Germinal center (tissue), 1 donor: ENCODE measurements at places on chromosomes 6 and 20.
A peak's percentile ranks its signal among the peaks of the same experiment; 100 is the strongest.

DNA sequence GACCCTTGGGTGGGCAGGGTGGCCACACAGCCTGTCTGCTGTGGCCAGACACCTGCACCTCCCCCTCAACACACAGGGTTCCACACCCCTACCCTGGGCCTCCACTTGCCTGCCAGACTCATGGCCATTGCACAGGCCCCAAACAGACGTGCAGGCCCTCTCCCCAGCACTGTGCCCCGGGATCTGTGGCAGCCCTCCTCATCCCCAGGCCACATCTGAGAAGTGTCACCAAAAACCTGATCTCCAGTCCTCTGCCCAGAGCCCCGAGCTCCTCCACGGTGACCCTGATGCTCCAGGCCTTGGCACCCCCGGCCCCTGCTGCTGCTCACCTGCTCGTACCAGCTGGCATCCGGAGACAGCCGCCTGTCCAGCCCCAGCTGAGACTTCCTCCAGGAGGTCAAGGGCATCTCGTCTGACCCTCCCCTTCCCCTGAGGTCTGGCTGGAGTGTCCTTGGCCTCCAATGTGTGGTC is 160.1 kb downstream of the DLL1 start:
- no peak for DNase-seq

GRCh38 chr20:57938158-57939108 is 228.6 kb upstream of the PMEPA1 start:
- DNase-seq = no peak

GRCh38 chr20:32116079-32116521 is 6.6 kb downstream of the TM9SF4 start:
- no peak for DNase-seq

DNA sequence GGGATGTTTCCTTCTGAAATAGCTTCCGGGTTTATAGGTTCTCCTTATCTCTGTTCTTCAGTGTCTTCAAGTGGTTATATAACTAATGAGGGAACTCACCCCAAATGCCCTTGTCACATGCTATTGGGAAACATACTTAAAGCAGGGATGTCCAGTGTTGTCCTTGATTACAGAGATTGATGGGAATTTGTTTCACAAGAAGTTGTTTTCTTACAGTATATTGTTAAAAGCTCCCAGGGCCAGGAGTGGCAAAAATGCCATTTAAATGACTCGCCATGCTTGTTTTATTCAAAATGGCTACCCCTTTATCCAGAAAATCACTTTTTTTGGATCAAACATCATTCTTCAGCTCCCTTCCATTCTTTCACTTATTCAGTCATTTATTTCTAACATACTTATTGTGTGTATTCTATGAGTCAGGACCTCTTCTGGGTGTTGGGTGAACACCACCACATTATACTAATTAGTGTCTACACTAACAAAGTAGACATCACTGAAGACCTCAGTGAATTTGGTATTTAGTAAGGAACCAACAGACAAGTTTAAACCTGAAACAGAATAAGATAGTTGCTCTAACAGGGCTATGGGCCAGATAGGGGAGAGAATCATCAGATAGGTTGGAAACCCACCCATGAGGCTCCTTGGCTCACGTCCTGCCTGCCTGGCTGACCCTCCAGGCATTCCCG is 791.1 kb downstream of the MAFB start:
- DNase-seq = no peak

GRCh38 chr20:8399947-8400346 is 267.9 kb downstream of the PLCB1 start:
- DNase-seq = peak; percentile 44

DNA sequence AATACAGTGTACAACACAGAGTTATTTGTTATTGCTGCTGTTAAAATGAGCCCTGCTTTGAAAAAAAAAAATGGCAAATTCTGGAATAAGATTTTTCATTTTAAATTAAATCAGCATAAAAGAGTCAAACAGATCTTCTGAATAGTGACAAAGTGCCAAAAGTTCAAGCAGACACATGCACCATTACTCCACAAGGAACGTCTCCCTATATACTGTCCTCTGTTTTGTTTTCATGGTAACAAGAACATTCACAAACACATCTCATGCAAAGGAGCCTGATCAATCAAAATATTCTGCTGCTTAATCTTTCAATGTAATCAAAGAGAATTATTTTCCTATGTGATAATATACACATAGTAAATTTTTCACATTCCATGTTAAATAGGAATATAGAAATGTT is 2.7 kb downstream of the HIVEP2 start:
- no peak for DNase-seq

DNA sequence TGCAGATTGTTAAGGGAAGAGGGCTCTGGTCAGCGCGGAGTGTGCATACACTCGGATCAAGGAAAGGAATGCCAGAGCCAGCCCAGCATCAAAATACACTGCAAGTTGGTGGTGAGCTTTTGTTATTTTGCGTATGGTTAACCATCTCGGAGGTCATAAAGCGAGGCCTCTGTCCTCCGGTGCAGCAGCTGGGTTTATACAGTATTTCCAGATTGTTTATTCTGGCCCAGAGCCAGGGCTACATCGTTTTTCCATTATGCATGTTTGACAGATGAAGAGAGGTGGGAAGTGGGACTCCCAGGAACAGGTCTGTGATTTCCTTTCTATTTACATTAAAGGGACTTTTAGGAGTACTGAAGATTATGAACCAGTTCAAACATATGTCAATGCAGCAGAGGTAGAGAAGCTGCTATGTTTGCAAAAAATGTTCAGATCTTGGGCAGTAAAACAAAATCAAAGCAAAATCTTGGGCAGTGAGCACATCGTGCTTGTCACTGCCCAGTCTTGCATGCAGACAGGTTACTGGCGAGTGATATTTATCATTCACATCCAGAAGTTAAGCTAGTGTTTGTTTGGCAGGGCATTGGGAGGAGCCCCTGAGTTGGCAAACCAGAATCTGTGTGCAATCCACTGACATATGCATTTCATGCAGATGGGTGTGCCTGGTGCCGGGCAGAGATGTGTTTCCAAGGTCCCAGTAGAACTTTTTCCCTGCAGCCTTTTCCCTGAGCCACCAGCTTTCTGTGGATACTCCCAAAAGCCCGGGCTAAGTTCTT is 256.3 kb upstream of the TAB2 start:
- DNase-seq = no peak

GRCh38 chr6:167787896-167788562 is 38.7 kb upstream of the AFDN start:
- no peak for DNase-seq

GRCh38 chr6:54695815-54696214 is 150.8 kb upstream of the FAM83B start:
- DNase-seq = no peak

GRCh38 chr20:9852566-9852965 is 13.7 kb upstream of the PAK5 start:
- DNase-seq = no peak

DNA sequence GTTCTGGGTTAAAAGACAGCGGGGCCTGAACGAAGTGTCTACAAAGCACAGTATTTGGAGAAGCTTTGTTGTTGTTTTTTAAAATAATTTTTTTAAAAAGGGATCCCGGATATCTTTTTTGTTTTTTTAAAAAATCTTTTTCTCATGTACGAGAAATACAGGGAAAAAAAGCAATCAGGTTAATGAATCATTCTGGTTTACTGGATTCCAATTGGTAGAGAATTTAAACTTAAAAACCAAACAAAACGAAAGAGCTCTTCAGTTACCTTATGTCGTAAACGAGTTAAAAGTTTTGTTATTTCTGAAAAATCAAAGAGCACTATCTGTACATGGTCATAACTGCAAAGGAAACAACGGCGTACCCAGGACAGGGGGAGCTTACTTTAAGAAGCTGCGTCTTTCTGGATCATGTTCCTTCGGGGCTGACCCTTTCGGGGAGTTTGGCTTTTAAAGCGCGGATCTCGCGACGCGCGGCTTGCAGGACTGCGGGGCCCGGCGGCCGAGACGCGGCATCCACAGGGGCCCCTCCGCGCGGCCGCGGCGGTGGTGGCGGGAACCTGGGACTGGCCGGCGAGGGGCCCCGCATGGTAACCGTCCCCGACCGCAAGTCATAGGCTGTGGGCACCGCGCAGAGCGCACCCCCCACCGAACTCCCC is 927 bp downstream of the IL20RA start:
- DNase-seq = peak; percentile 10

- no peak for DNase-seq
Observed at GRCh38 chr6:112432853-112433252, 85.7 kb downstream of the RFPL4B start.
